RPMI8226 (cell line): ENCODE measurements at places on chromosomes 3 and 15.

DNA sequence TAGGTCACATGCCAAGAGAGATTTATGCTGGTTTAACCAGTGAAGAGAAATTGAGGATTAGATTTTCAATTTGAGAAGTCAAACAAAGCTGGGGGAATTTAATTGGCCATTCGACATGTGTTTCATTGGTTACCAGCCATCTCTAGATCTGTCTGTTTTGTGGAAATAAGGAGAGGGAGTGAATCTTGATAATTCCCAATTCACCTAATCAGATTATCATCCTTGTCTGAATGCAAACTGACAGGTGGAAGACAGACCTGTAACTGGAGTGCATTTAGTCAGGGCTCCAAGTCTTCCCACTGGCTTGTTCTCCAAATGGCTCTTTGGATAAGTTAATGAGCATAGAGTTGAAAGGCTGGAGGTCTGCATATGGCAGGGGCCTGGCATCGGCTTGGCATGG, 1049.3 kb downstream of the NTRK3 start:
- no peak for DNase-seq

DNA sequence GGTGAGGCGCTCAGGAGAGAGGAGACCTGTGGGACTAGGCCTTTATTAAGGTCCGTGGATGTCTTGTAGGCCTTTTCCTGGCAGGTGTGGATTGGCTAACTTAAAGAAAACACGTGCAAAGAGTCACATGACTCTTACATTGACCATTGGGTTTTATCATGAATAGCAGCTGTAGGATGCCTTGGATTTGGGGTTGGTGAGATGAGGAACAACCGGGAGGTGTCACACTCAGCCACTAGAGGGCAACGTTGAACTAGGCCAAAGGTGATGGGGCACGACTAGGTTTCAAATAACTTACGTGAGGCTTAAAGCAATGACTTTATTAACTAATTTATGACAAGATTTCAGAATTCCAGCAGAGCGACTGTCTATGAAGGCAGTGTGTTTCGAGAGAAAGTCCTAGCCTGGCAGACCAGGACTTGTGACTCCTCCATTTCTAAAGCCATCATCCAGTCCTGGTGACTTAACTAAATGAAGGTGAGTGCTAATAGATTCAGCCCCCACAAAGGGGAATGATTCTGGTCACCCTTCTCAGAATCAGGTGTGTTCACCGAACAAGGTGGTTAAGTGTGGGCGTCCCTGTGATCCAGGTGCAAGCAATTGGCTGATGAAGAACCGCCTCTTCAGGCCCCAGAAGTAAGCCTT, 345.6 kb downstream of the MCTP2 start:
- peak; percentile 64 for DNase-seq

- DNase-seq = no peak
Observed at GRCh38 chr3:104885214-104885814, 481.4 kb upstream of the ALCAM start.

- DNase-seq = no peak
Observed at GRCh38 chr15:64667736-64668161, 107.6 kb downstream of the RBPMS2 start.

- DNase-seq = no peak
Observed at GRCh38 chr3:60309539-60310268, 941.5 kb downstream of the FHIT start.

GRCh38 chr15:32990071-32990470, 204.4 kb downstream of the FMN1 start:
- no peak for DNase-seq

GRCh38 chr3:78978037-78978436, 789.8 kb downstream of the ROBO1 start:
- DNase-seq = no peak

DNA sequence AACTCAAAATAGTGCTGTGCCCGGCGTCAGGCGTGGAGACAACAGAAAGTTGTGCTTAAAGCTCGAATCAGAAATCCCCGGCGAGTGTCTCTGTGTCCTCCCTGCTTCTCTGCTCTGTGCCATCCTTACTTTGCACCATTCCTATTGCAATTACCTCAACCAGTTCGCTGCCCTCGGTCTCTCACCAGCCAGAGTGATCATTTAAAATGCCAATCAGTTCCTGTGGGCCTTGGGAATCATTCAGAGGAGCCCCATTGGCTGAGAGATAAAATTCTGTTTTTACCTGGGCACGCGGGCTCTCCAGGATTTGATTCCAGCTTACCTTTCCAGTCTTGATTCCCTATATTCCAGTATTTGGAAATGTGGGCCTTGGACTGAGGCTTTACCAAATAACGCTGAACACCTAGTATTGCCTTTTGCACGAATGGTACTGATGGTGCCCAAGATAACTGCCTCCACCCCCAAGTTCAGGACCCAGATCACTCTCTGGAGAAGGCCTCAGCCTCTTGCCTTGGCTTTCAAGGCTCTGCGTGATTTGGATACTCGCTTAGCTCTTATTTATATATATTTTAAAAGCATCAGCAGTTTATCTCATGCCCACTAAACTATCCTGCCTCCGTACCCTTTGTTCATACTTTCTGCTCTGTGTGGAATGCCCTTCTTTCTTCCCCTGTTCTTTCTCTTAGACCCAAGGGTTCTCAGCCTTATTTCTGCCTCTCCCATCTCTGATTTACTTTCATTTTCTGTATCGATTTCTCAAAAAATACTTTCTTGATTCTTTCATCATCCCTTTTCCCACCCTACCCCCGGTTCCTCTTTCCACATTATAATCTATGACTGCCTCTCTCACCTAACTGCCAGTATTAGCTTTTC, 863 bp downstream of the PSMA4 start:
- DNase-seq = no peak
